GM23338 (cell line): ENCODE measurements at places on chromosomes 5 and 9. TPM values are rescaled to one million over a fixed set of nuclear protein-coding genes. Genes with fewer than 3 reads are reported as not detected.

NUTM2G gene
- total RNA-seq, result 0.54 and 1.6 TPM in 2 replicates

CARTPT gene
- total RNA-seq, result not detected in 2 replicates

DNA sequence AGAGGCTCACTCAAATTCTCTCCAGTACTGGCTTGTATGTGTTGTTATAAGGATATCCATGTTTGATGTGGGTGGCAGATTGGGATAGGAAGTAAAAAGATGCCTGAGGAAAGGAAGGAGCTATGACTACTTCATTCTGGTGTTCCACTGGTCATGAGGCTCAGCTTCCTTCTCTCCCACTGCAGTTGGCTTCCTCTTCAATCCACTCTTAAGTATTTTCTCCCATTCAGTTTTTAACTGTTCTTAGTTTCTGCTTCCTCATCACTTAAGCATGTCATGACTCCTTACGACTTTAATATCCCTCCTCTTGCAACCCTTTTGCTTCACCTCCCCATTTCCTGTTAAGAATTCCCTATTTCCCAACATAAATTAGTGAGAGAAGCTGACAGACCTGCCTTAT lies 81.1 kb downstream of the PJA2 start:
- no peaks in the 10 kb centered on the region for H3K4me1 ChIP-seq
- H3K27ac ChIP-seq, result no peak overlapping the region
- no peak overlapping the region for H3K4me3 ChIP-seq
- DNase-seq, result no peak
- H3K27me3 ChIP-seq, result no peaks in the 10 kb centered on the region
- H3K36me3 ChIP-seq, result no peaks in the 10 kb centered on the region

- peaks cover 6% of the 10 kb centered on the region; the same call in 1 of the 2 replicates for H3K4me1 ChIP-seq
- H3K27me3 ChIP-seq, result no peaks in the 10 kb centered on the region
- peak; percentile 75 for DNase-seq
- no peak overlapping the region for H3K4me3 ChIP-seq
- H3K36me3 ChIP-seq, result no peaks in the 10 kb centered on the region
- H3K27ac ChIP-seq, result no peak overlapping the region
Measured at GRCh38 chr9:96061293-96061987, 185.9 kb downstream of the ERCC6L2 start.

GRCh38 chr9:31574006-31574765 lies 810.3 kb upstream of the ACO1 start:
- no peak overlapping the region for H3K27ac ChIP-seq
- H3K27me3 ChIP-seq, result no peaks in the 10 kb centered on the region
- no peaks in the 10 kb centered on the region for H3K36me3 ChIP-seq
- DNase-seq, result no peak
